HT-29 (cell line): ENCODE measurements at places on chromosomes 7 and 10.

GRCh38 chr10:119407254-119407777, 135.2 kb downstream of the RGS10 start:
- no peak for DNase-seq

GRCh38 chr10:132904181-132904813, 38.1 kb downstream of the CFAP46 start:
- DNase-seq: peak; percentile 57

DNA sequence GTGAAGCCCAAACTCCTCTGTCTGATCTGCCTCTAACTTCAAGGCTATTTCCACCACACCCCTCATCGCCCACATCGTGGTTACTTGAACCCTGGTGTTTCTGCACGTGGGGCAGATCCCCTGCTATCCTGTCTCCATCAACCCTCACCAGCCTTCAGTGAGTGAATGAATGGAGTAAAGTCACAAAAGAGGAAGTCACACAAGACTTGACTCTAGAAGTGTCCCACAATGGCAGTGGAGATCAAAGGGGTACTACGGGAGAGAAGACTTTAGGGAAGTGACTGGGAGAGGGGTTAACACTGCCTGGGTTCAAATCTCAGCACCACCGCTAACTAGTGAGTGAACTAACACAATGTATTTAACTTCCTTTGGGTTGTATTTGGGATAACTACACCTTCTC, 85.9 kb downstream of the COBL start:
- no peak for DNase-seq

DNA sequence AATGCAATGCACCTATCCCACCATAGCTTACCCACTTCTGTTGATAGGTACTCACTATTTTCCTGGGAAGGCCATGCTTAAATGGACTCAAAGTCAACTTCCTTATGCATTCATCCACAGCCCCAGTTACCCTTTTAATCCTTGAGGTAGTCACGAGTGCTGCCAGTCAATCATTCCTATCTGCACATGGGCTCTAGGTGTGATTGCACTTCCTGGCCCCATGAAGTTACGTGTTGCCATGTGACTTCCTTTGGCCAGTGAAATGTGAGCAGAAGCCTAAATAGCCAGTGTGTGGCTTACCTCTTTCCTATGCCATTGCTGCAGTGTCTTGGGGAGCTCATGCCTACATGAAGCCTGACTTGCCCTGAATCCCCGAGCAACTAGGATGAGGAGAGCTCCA, 23.5 kb upstream of the EIF5AL1 start:
- DNase-seq: no peak

GRCh38 chr10:52883996-52884871, 111.7 kb upstream of the MBL2 start:
- peak; percentile 96 for DNase-seq
